ENCODE measurements at places on chromosomes 1 and 21. TPM values are rescaled to one million over a fixed set of nuclear protein-coding genes. Genes with fewer than 3 reads are reported as not detected.

The CCDC181 gene
- 1.1 TPM for total RNA-seq

DNA sequence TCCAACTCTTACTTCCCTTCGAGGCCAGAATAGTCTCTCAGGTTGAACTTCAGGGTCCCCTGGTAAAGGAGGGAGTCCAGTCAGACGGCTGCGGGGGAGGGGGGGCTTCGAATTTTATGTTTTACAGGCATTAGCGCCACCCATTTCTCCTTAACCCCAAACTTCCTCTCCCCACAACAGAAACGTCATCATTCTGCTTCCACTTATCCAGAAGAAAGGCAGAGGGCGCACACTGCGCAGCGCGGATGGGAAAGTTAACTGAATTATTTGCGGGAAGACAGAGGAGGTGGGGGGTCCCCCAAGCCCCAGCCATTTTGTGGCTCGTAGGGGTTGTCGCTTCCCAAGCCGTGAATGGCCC lies 529 bp upstream of the PRMT2 start:
- peak; percentile 83 for DNase-seq
- peaks cover 25% of the 10 kb centered on the region for H3K4me1 ChIP-seq
- H3K27ac ChIP-seq: peak overlapping the region; percentile 95
- peak overlapping the region; percentile 95 for H3K4me3 ChIP-seq
- H3K36me3 ChIP-seq: peaks cover 3% of the 10 kb centered on the region
- no peaks in the 10 kb centered on the region for H3K27me3 ChIP-seq

- peak; percentile 61 for DNase-seq
- no peak overlapping the region for H3K4me3 ChIP-seq
- H3K27me3 ChIP-seq: no peaks in the 10 kb centered on the region
- H3K4me1 ChIP-seq: peaks cover 15% of the 10 kb centered on the region
- no peak overlapping the region for H3K27ac ChIP-seq
These were observed 10.6 kb upstream of the HLCS start for GRCh38 chr21:36976882-36977651.

DNA sequence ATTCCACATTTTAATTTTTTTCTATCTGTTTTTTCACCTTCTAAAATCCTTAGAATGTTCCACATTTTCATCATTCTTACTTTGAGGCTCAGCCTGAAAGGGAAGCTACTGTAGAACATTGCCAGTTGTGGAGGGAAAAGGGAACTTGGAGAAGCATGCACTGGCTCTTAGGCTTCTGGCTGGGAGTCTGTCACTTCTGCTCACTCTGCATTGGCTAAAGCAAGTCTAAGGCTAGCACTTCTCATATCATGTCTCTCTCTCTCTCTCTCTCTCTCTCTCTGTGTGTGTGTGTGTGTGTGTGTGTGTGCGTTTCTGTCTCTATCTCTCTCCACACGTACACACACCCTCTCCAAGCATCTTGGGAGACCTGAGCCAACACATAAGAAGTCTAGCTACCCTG lies 49.6 kb upstream of the ADAR start:
- no peaks in the 10 kb centered on the region for H3K36me3 ChIP-seq
- H3K4me1 ChIP-seq: no peaks in the 10 kb centered on the region
- DNase-seq: no peak
- H3K27ac ChIP-seq: no peak overlapping the region
- peaks cover 32% of the 10 kb centered on the region for H3K27me3 ChIP-seq
- no peak overlapping the region for H3K4me3 ChIP-seq

DNA sequence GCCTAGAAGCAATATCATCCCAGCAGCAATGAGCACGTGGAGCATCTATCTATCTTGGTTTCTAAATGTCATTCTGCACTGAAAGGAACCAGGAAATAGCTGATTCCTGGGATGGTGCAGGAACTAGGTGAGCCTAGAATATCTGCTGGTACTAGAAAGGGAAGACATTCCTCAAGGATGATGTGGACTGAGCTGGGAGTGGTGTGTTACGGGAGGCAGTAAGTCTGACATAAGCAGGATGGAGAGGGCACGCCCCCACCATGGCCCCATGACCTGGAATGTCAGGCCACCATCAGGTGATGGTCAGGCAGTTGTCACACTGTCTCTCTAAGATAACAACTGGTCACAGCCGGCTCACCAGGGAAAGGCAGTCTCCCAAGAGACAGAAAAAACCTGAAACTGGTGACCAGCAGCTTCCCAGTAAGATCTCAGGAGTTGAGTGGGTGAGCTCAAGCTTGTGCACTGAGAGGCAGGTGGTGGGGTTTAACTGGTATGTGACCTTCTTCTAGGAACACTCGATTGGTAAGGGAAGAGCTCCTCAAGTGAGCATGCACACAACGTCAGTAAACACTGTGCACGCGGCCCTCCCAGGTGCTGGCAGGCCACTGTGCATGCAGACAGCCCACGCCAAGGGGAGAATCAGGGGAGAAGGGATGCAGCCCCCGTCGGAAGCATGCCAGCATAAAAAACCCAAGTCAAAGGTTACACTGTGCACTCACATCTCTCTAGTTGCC lies 148.7 kb downstream of the ADSS2 start:
- H3K27me3 ChIP-seq: no peaks in the 10 kb centered on the region
- peak; percentile 56 for DNase-seq
- peaks cover 8% of the 10 kb centered on the region for H3K4me1 ChIP-seq

Measured in astrocyte (in vitro differentiated cells and primary cell).